ENCODE measurements at places on chromosomes 13 and 19. TPM values are rescaled to one million over a fixed set of nuclear protein-coding genes. Genes with fewer than 3 reads are reported as not detected.

Gene LILRB4
- 0.44 TPM for total RNA-seq

DNA sequence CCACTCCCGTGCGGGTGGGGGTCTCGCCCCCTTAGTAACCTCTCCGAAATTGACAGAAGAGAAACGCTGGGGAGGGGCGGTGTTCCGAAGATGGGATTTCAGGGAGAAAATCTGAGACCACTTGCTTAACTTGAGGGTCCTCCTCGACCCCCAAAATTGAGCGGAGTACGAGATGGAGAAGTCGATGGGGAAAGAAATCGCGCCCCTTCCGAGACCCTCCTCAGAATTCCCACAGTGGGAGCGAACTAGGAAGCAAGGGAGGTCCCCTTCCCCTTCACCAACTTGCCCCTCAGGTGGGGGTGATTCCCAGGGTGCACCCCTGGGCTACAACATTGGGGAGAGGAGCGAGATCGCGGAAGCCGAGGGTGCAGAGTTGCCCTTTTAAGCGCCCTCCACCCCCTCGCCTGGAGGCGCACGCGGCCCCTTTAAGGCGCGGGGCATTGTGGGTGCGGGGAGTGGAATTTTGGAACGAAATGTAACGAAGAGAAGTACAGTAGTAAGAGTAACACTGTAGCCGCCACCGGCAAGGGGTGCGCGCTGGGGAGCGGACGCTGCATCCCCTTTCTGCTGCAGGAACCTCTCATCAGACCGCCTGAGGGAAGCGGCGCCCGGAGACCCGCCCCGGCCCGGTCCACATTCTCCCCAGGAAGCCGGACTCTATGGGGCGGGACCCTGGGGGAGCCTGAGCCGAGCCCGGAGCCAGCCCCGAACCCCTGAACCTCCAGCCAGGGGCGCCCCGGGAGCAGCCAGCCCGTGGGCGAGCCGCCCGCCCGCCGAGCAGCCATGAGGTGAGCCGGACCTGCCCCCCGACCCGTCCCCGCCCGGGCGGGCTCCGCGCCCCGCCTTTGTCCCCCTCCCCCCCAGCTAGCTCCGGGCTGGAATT lies at the start of gene VASP:
Gene VASP (plus strand): TSS at position 491 of the 883 bp plus-strand sequence. CDS start 293 bp downstream, at position 784.
- DNase-seq = peak; percentile 93

GRCh38 chr19:41612483-41612882 lies 14.4 kb downstream of the CEACAM4 start:
- no peak for DNase-seq

- no peak for DNase-seq
These were observed 8.1 kb upstream of the THSD1 start for GRCh38 chr13:52414051-52414450.

Gene PBX4
- 17.1 TPM for total RNA-seq

Gene KLK12
- total RNA-seq = not detected

DNA sequence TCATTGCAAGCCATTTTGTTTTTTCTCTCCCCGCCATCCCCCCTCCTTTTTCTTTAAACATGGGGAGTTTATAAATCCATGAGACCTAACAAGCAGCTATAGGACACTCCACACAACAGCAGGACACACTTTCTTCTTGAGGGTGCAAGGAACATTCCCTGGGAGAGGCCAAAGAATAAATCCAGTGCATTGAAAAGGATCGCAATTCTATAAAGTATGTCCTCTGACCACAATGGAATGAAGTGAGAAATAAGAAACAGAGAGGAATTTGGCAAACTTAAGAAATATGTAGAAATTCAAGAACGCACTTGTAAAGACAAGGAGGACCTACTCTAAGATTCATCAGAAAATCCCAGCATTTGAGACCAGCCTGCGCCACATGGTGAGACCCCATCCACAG lies 11.9 kb downstream of the KLF2 start:
- no peak for DNase-seq

Data from CD8-positive, alpha-beta memory T cell (primary cell).